Thoracic aorta (tissue), 2 donors: ENCODE measurements at places on chromosomes 2 and 18.

GRCh38 chr2:27059141-27059820 lies 7.8 kb downstream of the AGBL5 start:
- DNase-seq, result no peak

- no peak for DNase-seq
These were observed 125.3 kb downstream of the COL4A4 start for GRCh38 chr2:227038550-227039189.

DNA sequence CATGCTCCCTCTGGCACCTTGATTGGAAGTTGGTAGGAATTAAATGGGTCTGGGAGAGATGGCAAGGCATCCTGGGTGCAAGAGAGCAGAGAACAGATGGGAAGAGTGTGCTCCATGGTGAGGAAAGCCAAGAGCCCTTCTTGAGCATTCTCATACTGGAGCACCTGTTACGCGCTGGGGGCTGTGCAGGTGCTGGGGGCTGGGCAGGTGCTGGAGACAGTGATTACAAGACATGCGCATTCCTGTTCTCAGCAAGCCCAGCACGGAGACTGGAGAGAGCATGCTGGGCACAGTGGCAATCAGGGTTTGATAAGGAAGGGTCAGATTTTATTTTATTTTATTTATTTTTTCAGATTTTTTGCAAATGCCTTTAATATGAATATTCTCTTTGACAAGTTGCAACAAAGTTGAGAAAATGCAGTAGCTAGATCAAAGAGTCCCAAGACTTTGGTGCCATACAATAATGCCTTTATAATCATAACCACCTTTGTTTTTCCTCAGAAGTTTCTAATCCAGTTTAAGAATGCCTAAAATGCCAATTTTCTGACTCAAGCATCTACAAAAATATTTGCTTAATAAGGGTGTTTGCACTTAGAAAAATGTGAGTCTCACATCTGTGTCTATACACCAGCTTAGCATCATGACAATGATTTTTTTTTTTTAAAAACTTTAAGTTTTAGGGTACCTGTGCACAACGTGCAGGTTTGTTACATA lies 193.3 kb downstream of the RNF152 start:
- DNase-seq, result no peak

- DNase-seq, result no peak
These were observed 1.7 kb downstream of the SCN2A start for GRCh38 chr2:165240916-165241315.

- no peak for DNase-seq
These were observed 8.6 kb downstream of the ALLC start for GRCh38 chr2:3666613-3666975.

GRCh38 chr18:14976736-14977430 lies 228.9 kb downstream of the ANKRD30B start:
- DNase-seq, result no peak

DNA sequence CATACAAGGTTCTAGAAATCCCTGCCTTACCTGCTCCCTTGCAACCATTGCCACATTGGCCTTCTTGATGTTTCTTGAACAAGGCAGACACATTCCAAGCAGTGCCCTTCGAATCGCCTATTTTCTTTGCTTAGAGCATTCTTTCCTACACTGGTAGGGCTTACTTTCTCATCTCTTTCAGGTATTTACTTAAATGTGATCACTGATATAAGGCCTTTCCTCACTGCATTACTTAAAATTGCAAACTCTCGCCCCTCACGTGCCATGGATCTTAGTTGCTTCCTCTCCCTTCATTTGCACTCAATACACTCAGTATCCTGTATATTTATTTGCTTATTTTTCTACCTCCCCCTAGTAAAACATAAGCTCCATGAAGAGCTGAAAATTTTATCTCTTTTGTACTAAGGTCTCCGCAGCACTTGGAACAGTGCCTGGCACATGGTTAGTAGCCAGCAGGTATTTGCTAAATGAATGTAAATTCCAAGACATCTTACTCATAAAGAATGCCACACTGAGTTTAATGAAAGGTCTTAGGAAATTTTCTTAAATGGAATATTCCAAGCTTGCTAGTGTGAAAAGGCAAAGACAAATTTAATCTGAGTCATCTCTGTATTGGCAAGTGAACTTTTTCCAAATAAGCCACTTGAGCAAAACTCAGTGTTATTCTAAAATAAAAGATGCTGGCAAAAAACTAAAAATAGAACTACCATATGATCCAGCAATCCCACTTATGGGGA lies 42.4 kb upstream of the FIGN start:
- no peak for DNase-seq

- no peak for DNase-seq
These were observed 712.5 kb downstream of the TDRD15 start for GRCh38 chr2:21836261-21836660.

DNA sequence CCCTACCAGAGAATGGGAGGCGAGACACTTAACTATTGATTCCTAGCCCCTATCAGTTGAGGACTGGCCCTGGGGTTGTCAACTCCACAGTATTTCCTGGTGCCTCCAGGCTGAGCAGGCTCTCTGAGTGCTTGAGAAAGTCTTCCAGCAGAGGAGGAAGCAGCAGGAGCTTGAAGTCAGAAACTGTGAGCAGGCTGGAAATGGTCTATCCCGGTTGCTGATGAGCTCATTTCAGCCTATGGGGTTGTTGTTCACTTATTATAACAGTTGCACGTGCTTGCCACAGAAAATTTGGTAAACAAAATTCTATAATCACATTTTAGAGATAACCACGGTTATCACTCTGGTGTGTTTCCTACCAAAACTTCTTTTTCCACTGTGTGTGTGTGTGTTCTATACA lies 254.7 kb upstream of the THUMPD2 start:
- no peak for DNase-seq

GRCh38 chr2:98921062-98921461 lies 15.0 kb downstream of the CRACDL start:
- no peak for DNase-seq

GRCh38 chr18:70826571-70826970 lies 537.7 kb downstream of the SOCS6 start:
- no peak for DNase-seq

DNA sequence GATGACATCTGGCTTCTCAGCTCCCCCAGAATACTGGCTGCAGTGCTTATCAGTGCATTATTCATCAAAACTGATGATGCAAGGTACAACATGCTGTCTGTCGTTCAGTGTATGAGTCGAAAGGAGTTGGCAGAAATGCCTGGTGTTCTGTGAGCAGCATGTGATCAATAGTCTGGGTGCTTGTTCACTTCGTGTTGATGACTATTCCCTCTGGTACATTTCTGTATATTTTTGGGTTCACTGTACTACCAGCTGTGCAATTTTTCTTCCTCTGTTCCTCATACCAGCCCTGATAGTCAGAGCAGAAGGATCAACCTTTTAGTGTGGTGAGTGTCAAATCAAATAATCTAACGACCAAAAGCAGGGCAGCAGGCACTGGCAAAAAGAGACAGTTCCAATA lies 59.0 kb upstream of the KLHL14 start:
- no peak for DNase-seq

DNA sequence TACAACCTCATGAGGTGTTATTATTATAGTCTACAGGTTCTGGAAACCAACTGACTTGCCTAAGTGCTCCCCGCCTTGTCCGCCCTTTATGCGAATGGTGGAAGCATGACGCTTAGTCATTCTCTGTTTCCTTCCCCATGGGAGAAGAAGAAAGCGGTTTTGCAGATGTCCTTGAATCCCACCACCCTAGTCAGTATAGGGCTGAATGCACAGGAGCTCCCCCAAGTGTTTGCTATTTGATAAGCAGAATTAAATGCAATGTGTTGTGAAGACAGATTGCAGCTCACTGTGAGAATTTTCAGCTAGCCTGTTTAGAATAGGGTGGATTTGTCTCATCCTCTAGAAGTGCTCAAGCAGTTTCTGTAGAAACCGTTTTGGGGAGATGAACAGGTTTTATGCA lies 652.0 kb downstream of the DCC start:
- no peak for DNase-seq

- DNase-seq, result no peak
These were observed 121.7 kb downstream of the ZNF516 start for GRCh38 chr18:76373297-76373696.

DNA sequence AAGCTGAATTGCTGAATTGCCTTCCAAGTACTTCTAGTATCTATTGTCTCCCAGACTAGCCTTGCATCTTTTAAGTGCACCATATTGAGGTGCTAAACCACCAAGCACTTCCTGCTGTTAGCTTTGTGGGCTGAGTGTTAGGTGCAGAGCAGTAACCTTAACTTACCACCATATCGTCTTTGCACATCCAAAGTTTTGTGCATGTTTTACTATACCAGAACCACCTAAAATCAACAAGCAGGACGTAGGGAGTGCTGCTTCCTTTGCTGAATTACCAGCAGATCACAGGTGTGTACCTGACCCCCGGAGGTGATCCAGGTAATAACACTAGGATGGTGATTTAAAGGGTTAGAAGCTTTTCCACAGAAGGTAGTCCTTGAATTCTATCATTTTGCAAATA lies 359.9 kb upstream of the HNRNPA3 start:
- no peak for DNase-seq
